ENCODE measurements at places on chromosomes 4 and X.
A peak's percentile ranks its signal among the peaks of the same experiment; 100 is the strongest.

- DNase-seq = peak; percentile 41
Observed at GRCh38 chr4:75698162-75698962, 25.2 kb upstream of the G3BP2 start.

GRCh38 chr4:7244331-7244665, 52.0 kb downstream of the SORCS2 start:
- no peak for DNase-seq

DNA sequence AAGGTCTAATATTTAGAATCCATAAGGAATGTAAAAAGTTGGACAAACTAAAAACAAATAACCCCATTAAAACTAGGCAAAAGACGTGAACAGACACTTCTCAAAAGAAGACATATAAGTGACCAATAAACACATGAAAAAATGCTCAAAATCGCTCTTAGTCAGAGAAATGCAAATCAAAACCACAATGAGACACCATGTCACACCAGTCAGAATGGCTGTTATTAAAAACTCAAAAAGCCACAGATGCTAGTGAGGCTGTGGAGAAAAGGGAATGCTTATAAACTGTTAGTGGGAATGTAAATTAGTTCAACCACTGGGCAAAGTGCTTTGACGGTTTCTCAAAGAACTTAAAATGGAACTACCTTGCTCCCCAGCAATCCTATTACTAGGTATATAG, 674.3 kb upstream of the MAGEB2 start:
- DNase-seq = no peak

DNA sequence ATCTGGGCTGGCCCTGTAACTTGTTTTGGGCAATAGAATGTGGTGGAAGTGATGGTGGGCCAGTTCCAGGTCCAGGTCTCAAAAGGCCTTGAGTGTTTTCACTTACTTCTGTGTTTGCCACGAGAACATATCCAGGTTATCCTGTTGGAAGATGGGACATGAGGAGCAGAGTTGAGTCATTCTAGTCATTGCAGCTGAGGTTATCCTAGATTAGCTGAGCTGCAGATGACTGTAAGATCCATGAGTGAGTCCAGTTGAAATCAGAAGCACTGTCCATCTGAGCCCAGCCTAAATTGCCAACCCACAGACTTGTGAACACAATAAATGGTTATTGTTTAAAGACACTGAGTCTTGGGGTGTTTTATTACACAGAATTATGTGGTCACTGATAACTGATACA, 45.3 kb upstream of the RPS6KA3 start:
- DNase-seq = no peak

DNA sequence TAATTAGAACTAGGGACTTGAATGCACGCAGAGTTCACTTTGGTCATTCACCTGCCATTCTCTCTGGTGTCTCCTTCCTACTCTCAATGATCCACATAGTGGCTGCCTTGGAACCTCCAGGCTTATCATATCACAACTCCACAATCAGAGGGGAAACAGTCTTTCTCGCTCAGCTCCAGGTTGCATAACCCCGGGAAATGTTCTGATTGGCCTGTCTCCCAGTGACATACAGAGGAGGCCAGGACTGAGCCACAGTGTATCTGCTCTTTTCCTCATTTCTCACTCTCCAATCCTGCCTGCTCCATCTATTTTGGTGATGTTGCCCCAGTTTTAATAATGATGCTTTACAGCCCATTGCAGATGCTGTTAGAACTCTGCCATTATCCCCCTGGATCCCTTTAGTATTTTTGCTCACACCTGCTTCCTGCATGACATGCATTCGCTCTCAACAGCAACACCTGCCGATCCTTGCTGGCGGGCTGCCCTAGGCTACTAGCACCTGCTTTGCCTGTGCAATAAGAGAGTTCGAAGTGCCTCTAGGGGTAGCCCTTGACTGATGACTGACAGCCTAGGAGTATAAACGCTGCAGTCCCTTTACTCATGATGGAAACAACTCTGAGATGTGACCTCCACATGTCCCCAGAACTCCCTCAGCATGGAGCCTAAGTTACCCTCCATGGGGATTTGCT, 211.3 kb upstream of the RPS6KA3 start:
- DNase-seq = no peak

DNA sequence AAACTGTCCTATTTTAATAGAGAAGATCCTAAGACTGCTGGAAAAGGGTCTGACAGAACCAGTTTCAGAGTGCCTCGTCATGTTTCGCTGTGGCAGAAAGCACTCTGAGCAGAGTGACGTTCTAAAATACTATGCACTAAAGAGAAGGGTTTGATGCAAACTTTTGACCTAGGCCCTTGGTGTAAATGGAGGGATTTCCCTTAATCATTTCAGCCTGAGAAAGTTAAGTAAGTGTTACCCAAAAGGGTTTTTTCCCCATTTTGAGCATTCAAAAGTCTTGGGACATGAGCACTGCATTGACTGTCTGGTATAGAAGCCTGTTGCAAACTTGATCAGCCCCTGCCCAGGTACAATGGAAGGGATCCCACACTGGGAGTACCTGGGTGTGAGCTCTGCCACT, 157.5 kb upstream of the ATOH1 start:
- no peak for DNase-seq

GRCh38 chr4:112923516-112923915, 125.9 kb upstream of the ANK2 start:
- no peak for DNase-seq

- DNase-seq = no peak
Observed at GRCh38 chr4:177737387-177737940, 295.2 kb upstream of the AGA start.

- peak; percentile 43 for DNase-seq
Observed at GRCh38 chrX:101287402-101287801, 3.7 kb downstream of the TAF7L start.

GRCh38 chr4:91233164-91233563, 1070.6 kb upstream of the GRID2 start:
- no peak for DNase-seq

DNA sequence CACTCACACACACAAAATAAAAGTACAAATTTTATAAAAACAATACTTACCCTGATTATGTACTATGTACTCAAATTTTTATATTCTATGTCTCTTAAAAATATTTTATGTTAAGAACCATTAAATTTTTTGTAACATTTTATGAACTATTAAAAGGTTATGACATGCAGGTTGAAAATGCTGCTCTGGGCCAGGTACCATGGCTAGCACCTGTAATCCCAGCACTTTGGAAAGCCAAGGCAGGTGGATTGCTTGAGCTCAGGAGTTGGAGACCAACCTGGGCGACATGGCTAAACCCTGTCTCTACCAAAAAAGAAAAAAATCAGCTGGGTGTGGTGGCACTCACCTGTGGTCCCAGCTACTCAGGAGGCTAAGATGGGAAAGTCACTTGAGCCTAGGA, 29.4 kb upstream of the SPINK2 start:
- DNase-seq = no peak

DNA sequence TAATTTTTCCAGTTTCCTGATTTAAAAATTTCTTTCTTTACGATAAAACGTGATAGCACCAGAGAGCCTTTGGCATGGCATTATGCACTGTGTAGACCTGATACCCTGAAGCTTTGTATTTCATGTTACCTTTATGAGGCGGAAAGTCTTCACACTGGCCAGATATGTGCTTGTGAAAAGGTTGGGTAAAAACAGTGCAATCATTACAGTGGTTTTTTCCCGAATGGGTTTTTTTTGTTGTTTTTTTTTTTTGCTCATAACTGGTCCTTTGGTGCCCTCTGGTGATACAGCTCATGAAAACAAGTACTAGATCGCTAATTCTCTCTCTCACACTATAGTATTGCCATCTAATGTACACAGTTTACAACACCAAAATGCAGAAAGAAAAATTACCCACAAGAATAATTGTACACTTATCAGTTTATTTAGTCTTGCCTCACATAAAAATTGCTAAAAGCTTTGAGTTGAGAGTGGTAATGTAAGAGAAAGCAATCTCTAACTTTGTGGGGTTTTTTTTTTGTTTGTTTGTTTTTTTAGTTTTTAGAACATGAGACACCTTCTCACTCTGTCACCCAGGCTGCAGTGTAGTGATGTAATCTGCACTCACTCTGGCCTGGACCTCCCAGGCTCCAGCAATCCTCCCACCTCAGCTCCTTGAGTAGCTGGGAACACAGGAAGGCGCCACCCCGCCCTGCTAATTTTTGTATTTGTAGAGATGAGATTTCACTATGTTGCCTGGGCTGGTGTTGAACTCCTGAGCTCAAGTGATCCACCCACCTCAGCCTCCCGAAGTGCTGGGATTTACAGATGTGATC, 21.3 kb downstream of the SPCS3 start:
- peak; percentile 24 for DNase-seq

DNA sequence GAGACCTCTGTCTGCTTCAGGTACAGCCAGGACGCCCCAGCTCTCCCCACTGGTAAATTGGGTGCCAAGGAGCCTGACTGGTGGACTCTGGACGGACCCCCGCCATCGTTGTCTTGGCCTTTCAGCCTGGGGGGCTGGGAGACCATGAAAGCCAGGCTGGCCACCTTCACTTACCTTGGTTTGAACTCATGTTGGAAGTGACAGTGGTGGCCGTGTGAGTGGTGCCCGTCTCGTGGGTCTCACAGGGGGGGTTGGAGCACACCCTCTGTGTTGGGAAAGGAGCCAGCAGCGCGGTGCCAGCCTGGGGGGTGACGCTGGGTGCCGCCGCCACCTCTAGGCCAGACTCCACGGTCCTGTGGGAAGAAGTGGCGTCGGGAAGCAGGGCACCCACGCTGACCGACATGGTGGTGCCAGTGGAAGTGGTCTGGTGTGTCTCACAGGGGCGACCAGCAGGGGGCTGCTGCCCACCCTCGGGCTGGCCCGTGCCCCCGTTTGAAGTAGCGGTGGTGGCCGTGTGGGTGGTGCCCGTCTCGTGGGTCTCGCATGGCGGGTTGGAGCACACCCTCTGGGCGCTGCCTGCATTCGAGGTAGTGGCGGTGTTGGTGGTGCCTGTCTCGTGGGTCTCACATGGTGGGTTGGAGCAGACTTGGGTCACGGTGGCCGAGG, 9.6 kb upstream of the RENBP start:
- no peak for DNase-seq

GRCh38 chrX:49915361-49916222, 6.8 kb upstream of the CLCN5 start:
- DNase-seq = peak; percentile 64

DNA sequence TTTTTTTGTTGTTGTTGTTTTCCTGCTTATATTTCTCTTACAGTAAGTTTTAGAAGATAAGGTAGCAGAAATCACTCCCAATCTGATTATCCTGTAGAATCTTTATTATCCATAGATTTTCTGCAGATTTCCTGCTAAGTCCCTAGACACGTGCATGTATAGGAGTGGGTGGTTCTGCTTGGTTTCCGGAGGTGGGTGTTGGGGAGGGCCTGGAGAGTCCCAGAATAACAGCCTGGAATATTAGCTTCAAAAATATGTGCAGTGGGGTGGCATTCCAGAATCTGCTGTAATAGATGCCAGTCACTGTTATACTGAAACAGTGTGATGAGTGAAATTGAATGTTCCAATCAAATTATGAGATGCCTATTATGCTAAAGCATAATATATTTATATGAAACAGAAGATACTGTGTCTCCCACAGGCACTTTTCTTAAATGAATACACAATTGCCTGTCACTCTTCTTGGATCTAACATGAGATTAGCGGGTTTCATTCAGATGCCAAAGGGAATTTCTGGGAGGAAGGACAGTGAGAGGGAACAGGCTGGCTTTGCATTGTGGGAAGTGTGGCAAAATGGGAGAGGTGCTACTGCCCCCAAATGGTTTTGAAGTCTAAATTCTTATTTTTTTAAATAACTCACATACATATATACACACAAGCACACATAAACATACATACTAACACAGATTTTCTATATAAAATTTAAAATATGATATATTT, 37.6 kb downstream of the C4orf50 start:
- no peak for DNase-seq

DNA sequence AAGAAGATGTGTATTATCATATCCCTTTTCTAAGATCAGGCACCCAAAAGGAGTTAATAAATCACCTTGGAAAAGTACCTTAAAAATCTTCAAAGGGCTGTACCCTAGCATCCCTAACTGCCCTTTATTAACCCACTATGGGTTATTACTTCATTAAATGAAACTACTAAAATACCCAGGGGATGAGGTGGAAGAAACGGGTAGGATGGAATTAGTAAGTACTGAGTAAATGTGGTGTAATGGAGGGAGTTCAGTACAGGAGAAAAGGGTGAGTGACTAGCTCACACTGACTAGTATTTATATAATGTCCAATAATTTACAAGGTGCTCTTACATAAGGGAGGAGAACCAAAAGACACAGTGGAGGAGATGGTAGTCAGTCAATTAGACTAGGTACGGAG, 51.0 kb upstream of the RASGEF1B start:
- no peak for DNase-seq

- no peak for DNase-seq
Observed at GRCh38 chr4:110198049-110198434, 373 bp downstream of the ELOVL6 start.

DNA sequence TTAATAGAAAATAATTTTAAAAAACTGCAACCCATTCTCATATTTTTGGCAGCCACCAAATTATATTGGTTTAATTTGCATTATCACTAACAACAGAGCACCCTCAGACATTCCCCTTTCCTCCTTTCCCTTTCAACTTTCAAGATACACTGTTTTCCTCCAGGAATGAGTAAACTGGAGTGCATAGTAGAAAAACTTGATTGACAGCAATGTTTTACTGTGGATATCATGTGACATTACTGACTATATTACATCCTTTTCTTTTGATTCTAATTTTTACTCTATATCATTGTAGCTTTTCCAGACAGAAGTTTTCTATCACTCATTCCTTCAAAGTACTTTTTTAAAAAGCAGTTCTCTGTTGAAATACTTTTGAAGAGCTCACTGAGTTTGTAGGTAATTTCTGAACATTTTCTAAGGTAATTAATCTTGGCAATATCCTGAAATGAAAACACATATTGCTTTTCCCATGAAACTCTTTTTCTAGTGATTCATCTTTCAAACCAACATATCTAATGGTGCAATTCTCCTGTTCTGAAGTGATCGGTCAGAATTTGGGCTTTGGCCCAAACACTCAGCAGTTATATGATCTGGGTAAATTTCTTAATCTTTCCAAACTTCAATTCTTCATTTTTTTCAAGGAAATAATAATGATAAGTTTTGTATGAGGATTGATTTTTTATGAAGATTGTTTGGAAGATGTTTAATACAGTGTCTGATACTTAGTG, 920.4 kb upstream of the EPHA5 start:
- DNase-seq = no peak

DNA sequence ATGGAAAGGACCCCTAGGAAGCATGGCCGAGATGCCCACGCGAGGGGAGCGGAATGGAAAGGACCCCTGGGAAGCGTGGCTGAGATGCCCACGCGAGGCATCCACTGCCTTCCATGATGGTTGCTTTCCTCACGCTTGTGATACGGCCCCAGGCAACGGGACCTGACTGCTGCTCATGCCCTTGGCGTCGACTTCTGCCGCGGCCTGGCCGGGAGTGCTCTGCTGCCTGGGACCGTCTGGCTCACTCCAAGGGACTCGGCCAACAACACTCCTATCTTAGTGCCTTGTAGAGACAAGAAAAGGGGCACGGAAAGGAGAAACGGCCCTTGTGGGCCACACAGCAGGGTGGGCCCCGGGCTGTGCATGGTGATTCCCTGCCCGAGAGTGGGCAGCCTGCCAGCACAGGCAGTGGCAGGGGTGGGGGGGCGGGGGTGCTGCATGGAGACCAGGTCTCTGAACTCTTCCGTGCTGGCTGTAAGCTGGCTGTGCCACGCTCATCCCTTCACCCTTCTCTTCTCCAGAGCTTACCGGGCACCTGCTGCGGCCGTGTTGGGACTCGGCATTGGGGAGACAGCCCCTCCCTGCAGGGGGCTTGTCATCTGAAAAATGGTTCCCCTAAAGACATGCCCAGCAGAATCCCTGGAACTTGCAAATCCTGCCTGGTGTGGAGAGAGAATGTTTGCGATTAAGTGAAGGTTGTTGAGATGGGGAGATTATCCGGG, 38.6 kb upstream of the HMX1 start:
- DNase-seq = no peak

GRCh38 chr4:136841526-136841925, 690.8 kb downstream of the PCDH18 start:
- no peak for DNase-seq
